Vagina (tissue), 2 donors: ENCODE measurements at places on chromosomes 1 and 21.

DNA sequence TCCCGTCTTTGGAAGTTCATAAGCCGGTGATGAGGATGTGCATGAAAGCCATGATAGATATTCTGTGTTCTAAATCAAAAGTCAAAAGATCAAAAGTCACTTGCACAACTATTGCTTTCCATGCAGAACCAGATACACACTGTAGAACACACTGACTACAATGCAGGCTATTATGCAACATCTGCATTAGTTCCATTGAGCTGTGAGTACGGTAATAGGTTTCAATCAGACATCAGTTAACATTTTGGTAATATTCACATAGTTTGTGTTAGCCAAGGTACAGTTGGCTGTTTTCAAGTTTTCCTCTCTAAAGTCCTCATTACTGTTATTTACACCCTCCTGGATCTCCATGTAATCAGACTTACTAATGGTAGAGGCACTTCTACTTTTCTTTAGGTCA lies 3.1 kb downstream of the KCNA2 start:
- DNase-seq: no peak

- DNase-seq: no peak
Observed at GRCh38 chr1:165355977-165356811, at the start of gene LMX1A. TSS of gene LMX1A (minus strand) at chr1:165356715. CDS start at chr1:165355559, 1,156 bp downstream.

GRCh38 chr21:35084869-35085268 lies 35.8 kb upstream of the RUNX1 start:
- no peak for DNase-seq

DNA sequence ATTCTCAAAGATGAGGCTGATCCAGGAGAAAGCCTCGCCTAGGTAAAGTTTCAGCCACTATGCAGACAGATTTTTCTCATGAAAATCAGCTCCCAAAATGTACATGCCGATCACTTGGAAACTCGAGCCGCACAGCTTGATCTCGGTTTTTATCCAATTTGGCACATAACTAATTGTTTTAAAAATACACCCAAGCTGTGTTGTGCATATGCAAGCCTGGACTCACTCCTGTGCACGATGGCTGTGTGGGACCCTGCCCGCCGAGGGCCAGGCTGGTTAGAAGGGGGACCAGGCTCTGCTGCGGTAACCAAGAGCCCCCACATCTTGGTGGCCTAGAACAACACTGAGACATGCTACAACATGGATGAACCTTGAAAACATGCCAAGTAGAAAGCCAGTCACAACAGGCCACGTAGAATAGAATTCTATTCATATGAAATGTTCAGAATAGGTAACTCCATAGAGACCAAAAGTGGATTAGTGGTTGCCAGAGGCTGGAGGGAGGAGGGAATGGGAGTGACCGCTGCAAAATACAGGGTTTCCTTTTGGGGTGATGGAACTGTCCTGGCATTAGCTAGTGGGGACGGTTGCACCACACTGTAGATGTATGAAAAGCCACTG lies 16.1 kb upstream of the LDLRAP1 start:
- no peak for DNase-seq

DNA sequence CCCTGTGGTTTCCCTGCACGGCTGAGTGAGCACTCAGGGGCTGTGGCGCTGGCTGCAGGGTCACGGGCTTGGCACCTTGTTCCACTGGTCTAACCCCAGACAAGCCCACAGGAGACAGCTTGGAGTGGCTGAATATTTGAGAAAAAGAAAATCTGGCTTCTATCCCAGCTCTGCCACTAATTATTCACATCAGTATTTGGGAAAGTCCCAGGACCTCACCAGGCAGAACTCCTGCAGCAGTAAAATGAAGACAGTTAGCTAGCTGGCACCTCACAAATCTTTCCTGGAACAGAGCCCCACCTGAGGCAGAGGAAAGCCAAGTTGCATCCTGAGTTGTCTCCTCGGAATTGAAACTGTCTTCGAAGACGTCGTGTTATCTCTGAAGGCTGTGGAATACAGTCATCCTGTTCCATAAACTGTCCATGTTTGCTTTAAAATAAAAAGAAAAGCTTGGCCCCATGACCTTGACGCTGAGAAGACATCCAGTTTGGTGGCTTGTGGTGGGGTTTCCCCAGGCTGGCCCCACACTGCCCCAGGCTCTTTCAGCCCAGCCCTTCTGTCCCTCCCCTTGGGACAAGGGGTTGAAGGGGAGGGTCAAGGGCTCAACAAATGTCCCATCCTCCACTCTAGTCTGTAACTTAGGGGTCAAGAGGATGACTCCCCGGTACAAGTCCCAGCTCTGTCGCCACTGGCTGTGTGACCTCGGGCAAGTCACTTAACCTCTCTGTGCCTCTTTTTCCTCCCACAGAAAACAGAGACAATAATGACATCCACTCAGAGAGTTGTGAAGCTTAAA lies 93.8 kb upstream of the TMPRSS2 start:
- peak; percentile 40 for DNase-seq

GRCh38 chr1:239893127-239893731 lies 198.5 kb upstream of the FMN2 start:
- no peak for DNase-seq

- no peak for DNase-seq
Observed at GRCh38 chr21:39867198-39867650, at the start of gene PCP4. TSS of gene PCP4 (plus strand) at chr21:39867438. CDS start at chr21:39867502, 64 bp downstream.

DNA sequence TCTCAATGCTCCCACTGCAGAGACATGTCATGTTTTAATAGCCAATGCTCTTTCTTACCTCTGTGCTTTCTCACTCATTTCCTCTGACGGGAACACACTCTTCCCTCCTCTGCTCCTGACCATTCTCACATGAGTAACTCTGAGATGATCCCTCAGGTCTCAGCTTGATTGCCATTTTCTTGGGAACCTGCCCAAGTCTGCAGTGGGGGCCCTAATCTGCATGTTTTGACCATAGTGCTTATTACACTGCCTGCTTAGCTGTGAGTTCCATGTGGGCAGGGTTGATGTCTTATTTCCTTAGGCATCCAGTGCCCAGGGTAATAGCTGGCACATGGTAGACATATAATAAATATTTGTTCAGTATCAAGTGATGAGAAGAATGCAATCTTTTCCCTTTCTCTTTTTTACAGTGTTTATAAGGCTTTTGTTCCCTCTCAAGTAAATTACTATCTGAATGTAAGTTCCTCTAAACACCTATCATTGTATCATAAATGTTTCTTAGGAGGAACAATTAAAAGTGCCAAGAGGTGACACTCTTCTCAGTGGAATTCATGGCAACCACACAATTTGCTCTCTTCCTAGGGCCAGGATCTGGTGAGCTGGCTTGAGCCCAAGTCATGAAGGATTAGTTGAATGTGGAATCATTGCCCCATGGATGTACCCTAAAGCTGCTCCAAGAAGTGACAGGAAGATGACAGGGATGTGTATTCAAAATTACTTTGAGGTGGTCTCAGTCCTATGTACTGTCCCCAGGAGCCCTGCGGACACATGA lies 485.4 kb upstream of the USP24 start:
- DNase-seq: no peak

GRCh38 chr1:218474128-218474527 lies 129.0 kb downstream of the TGFB2 start:
- DNase-seq: no peak

GRCh38 chr21:27426196-27426595 lies 459.3 kb upstream of the ADAMTS5 start:
- DNase-seq: no peak

- no peak for DNase-seq
Observed at GRCh38 chr1:100799954-100800612, 80.5 kb downstream of the VCAM1 start.

DNA sequence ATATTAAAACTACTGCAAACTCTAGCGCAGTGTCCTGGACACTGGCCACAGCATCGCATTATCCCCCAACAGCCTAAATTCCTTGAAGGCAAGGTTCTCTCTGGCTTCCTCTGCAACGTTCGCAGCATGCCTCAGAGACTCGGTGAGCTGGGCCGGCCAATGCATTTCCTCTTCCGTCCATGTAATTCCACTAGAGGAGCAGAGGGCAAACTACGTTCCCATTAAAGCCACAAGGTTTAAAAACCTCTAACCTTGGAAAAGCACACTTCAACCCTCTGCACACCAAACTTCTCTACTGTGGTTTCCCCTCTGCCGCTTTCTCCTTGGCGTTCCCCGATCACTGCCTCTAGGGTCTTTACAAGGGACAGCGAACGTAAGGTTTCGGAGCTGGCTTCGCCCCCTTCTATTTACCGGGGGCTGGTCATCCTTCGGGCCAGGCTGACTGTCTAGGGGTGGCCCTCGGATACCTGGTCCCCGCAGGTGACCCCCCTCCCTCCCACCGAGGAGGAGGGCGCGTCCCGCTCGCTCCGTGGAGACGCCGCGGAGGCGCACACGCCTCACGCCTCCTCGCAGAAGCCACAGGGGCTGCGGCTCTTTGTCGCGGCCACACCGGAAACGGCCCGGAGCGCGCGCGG lies 456 bp upstream of the SMYD2 start:
- DNase-seq: no peak

DNA sequence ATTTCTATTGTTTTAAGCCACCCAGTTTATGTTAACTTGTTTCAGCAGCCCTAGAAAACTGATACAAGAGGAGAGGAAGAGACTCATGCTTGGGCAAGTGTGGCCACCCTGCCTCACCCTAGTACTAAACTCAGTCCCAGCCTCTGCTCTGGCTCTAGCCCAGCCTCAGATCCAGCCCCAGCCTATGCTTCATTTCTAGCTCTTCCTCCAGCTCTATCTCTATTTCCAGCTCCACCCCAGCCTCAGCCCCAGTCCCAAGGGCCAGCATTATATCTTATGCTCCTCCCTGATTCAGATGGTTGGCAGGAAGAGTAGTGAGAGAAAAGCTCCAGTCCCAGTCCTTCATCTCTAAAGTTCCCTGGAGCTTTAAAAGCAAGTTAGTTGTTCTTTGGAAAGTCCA lies 535.5 kb downstream of the PTPRC start:
- no peak for DNase-seq

DNA sequence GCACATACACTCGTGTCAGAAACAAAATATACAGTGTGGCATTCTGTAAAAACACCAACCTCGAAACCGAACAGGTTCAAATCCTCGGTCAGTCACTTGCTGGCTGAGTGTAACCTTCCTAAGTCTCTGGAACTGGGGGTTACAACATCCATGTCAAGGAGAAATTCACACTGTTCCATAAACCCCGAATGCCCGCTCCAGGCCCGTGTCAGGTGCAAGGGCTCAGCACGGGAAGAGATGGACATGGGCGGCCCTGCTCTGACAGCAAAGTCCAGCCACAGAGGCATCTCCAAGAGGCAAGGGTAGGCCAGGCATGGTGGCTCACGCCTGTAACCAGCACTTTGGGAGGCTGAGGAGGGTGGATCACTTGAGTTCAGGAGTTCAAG lies 79.5 kb downstream of the SLC66A1 start:
- DNase-seq: no peak

DNA sequence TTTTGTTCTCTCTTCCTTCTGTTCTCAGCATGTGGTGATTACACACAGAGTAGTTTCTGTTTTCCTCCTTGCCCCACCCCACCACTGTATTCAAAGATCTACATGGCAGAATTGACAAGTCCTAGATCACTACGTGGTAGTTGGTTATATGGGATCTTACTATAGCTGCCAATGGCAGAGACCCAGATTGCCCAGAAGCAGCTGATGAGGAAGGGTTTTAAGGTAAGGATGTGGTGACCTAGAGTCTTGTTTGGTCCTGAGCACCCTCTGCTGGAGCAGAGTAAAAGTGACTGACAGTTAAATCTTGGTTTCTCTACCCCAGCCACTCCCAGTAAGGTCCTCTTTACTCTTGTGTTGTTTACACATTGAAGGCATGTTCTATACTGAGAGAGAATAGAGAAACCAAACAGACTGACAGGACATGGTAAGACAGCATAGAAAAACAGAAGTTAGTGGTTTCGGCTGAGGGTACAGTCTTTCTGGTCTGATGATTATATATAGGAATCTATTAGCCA lies 22.8 kb upstream of the STRIP1 start:
- DNase-seq: no peak
